Dorsolateral prefrontal cortex (tissue), 122 donors: ENCODE measurements at places on chromosomes 5 and 9.

DNA sequence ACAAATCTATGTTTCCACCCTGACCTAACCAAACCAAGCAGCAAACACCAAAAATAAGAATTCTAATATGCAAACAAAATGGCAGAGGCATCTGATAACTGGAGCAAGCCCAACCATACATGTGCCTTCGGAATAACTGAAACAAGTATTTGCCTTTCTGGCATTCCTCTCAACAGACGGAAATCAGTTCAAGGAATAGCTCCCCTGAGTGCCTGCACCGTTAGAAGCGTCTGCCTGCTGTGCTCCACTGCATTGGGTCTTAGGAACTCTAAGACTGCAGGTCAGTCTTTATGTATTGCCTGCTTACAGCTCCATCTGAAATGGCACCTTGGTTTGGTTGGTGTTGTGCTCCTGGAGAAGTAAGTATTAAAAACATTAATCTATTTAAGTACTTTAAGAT is 98.5 kb downstream of the MRPS27 start:
- no peak for DNase-seq

DNA sequence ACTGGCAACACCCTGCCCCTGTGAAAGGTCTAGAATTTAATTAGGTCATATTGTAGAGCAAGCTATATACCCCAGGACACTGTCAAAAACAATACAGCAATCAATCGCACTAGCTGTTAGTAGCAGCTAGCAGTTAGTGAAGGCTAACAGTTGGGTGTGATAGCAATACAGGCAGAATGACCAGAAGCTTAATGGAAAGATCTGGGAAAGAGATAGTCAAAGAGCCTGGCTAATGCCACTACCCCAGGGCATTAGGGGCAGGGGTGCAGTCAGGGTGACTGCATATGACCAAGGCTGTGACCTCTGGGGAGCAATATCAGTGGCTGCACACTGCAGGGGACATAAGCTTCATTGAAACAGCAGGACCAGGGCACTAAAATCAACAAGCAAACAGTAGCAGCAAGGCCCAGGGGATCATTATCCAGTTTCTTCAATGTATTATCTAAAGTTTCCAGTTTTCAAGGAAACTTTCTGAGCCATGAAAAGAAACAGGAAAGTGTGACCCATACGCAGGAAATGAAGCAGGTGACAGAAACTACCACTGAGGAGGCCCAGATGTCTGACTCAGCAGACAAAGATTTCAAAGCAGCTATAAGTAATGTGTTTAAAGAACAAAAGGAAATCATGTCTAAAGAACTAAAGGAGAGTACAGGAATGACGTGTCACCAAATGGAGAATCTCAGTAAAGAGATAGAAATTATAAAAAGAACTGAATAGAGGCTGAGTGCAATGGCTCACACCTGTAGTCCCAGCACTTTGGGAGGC is 82.4 kb downstream of the ZNF354C start:
- DNase-seq = no peak

DNA sequence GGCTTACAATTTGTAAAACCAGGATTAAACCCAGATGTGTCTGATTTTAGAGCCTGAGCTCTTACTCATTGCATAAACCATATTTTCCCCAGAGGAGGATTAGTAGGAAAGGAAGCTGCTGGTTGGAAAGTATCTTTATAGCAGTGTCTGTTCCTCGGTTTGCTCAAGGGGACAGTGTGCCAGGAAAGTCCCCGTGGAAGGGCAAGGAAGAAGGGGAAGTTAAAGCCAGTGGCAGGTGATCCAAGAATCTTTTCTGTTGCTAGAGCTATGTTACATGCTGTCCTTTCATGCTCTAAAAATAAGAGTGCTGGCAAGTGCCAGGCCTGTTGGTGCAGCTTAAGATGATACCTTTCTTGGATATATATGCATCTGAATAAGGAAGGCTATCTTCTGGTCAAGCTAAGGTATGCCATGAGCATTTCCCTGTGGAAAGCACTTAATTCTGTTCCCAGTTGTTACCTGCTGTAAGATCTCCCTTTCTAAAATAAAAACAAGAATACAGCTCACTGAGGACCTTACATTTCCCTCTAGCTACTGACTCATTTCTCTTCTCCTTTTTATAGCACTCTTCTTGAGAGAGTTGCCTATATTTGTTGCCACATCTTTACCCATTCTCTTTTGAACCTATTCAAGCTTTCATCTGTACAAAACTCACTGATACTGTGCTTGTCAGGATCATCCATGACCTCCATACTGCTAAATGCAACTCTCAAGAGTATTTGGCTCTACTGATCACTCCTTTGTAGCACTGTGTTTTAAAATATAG is 8.0 kb downstream of the PDCD1LG2 start:
- no peak for DNase-seq

- no peak for DNase-seq
These were observed 29.6 kb downstream of the LHX2 start for GRCh38 chr9:124040935-124041816.

DNA sequence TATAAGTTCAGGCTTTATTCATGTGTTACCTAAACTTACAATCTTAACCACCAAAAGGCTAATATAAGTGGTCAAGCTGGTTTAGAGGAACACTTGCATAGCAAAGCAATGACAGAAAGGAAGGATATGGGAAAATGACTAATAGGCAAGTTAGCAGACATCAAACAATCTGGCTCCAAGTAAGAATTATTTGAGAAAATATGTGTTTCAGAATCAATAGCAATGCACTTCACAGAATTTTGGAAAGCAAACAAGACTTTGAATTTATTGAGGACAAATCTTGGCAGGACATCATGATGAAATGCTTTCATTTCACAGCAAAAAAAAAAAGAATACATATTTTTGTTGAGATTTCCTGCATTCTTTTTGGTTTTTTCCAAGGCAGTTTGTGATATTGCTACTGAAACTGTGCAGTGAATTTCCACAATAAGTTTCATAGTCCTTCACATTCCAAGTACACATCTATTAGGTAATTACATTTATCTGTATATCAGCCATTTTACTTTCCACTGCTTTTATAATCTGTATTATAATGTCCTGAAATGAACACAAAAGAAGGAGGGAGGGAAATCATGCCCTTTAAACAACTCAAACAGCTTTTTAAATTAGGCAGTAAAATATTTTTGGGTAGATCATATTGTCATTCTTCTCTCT is 417.9 kb downstream of the NR2F1-AS1 start:
- no peak for DNase-seq

DNA sequence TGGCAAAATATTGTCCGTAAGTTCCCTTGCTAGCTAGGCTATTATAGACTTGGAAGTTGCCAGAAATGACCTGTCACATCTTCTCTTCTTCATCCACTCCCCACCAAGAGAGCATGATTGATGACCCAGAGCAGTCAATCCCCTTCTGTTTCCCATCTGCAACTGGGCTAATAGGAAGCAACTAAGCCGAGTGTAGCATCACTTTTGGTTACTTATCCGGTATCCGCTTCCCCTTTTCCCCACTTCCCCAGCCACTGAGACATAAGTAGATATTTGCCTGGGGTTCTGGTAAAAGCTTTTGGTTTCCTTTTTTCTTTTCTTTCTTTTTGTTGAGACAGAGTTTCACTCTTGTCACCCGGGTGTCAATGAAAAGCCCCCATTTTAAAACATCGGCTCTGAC is 29.4 kb upstream of the LIFR start:
- DNase-seq = no peak

DNA sequence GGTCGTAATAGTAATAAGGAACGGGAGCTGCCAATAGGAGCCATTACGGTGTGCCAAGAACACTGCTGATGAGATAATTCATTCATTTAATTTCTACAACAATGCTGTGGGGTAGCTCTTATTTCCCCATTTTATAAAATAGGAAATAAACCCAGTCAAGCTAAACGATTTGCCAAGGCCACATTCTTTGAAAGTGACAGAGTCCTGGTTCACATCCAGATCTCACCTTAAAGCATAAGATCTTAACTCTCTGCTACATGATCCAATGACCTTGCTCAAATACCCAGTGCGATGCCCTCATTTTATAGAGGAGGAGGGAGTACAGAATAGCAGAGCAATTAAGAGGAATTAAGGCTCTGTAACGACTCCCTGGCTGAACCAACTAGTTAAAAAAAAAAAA is 5.0 kb downstream of the PDE6A start:
- no peak for DNase-seq
